Activated CD8-positive, alpha-beta memory T cell treated with anti-CD3 and anti-CD28 coated beads, Interleukin-2, amount 10 ng/mL, durations not matched to agents 7 days and 5 days (primary cell): ENCODE measurements at places on chromosomes 11 and 22.

GRCh38 chr11:18624161-18624560 is 10.0 kb downstream of the SPTY2D1 start:
- no peak for DNase-seq

- DNase-seq: no peak
These were observed 148.0 kb downstream of the CTTN start for GRCh38 chr11:70546191-70546940.

GRCh38 chr11:134670247-134670782 is 258.3 kb upstream of the B3GAT1 start:
- DNase-seq: no peak

DNA sequence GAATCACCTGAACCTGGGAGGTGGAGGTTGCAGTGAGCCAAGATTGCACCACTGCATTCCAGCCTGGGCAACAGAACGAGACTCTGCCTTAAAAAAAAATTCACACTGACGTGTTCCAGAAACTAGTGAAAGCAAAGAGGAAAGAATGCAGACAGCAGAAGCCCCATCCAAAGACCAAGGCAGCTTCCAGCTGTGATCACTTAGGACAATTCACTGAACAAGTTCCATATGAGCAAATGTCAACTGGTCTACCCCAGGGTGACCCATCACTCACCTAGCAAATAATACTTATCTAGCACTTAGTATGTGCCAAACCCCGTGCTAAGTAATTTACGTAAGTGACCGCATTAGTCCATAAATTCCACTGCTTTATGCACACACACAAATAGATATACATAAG is 138.9 kb downstream of the LARGE1 start:
- DNase-seq: no peak

GRCh38 chr11:27420722-27421572 is 51.6 kb downstream of the LGR4 start:
- no peak for DNase-seq

DNA sequence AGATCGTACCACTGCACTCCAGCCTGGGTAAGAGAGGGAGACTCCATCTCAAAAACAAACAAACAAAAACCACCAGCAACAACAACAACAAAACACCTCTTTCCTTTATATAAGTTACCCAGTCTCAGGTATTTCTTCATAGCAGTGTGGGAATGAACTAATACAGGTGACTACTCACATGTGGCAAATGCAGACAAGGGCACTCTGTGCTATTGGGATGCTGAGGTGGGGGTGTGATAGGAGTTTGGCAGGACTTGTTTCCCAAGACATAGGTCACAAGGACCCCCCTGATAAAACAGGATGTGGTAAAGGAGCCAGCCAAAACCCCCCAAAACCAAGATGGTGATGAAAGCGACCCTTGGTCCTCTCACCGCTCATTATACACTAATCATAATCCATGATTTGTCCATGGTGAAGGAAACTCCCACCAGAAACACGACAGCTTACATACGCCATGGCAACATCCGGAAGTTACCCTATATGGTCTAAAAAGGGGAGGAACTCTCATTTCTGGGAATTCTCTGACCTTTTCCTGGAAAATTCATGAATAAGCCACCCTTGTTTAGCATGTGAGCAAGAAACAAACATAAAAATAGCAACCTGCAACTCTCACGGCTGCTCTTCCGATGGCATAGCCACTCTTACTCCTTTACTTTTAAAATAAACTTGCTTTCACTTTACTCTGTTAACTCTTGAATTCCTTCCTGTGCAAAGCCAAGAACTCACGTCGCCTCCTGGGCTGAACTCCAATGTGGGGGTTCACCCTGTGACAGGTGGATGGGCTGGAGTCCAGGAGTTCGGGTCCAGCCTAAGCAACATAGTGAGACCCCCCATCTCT is 18.8 kb upstream of the INCENP start:
- DNase-seq: no peak

DNA sequence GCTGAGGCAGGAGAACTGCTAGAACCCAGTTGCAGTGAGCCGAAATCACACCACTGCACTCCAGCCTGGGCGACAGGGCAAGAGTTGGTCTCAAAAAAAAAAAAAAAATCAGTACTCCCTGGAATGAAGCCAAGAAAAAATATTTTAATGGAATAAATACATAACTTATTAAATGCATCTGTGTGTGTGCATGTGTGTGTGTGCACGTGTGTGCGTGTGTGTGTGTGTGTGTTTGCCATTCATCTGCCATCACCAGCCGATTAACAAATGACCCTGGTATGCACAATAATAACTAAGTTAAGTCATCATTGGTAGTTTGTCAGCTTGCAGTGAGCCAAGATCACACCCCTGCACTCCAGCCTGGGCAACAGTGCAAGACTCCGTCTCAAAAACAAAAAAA is 35.0 kb upstream of the SCGB1A1 start:
- DNase-seq: no peak

DNA sequence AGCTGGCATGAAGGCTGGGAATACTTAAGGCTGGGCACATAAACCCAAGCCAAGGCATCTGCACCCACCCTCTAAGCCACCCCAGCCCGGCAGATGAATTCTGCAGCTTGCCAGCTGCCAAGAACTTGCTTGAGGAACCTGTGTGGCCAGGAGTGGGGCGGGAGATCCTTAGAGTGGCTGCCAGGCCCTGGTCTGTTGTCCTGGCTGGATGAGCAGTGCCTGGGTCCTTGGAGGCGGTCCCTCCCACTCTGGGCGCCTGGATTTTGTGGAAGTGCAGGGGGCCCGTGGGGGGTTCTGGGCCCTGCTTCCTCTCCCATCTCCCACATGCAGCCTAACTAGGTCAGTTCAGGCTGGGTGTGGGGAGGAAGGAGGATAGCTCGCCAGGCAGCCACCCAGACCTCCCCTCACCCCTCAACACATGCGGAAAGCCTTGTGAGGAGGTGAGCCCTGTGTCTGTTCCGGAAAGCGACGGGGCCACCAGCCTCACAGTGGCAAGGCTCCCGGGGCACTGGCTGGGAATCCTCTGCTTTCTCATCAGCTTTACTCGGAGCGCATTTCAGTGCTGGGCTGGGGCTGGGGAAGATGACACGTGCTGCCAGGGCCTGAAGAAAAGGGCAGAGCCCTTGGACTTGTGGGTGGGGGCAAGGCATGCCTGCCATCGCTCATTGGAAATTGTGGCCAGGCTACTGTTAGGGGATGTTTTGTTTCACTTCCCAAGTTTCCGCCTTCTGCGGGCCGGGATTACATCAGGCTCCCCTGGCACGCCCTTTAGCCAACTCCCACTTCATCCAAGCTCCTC is 8.4 kb downstream of the DAGLA start:
- DNase-seq: no peak

GRCh38 chr11:64605656-64606585 is 14.9 kb downstream of the SLC22A12 start:
- no peak for DNase-seq

GRCh38 chr22:30114361-30114760 is 34.1 kb downstream of the HORMAD2 start:
- DNase-seq: no peak

- DNase-seq: no peak
These were observed 33.9 kb downstream of the FLRT1 start for GRCh38 chr11:64069401-64070313.

DNA sequence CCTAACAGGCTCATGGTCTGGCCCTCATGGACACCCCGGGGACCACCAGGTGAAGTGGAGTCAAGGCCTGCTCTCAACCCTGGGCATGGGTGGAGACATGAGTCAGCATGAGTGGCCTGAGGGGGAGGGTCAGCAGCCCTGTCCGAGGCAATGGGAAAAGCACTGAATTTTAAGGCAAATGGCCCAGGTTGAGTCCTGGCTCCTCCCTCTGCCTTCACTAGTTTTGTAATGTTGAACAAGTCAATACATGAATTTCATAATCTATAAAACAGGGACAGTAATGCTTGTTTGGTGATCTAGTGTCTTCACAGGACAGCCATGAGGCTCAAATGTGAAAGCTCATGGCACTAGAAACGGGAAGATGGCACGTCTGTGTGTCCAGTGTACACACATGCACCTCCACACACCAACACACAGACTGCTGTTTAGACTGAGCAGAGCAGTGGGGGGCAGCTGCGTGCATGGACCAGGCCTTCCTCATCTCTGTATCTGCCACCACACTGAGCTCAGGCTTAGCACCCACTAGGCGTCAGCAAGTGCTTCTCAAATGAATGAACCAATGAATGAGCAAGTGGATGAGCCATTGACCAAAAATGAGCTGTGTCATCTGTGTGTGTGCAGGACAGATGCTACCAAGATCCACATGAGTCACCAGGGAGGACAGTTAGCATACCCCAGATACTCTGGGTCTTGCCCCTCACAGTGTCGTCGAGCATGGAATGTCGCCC is 63.4 kb downstream of the NRXN2 start:
- no peak for DNase-seq

- DNase-seq: no peak
These were observed 5.0 kb downstream of the VSTM5 start for GRCh38 chr11:93845181-93846092.

- no peak for DNase-seq
These were observed 84.5 kb upstream of the PLET1 start for GRCh38 chr11:112345166-112345565.

DNA sequence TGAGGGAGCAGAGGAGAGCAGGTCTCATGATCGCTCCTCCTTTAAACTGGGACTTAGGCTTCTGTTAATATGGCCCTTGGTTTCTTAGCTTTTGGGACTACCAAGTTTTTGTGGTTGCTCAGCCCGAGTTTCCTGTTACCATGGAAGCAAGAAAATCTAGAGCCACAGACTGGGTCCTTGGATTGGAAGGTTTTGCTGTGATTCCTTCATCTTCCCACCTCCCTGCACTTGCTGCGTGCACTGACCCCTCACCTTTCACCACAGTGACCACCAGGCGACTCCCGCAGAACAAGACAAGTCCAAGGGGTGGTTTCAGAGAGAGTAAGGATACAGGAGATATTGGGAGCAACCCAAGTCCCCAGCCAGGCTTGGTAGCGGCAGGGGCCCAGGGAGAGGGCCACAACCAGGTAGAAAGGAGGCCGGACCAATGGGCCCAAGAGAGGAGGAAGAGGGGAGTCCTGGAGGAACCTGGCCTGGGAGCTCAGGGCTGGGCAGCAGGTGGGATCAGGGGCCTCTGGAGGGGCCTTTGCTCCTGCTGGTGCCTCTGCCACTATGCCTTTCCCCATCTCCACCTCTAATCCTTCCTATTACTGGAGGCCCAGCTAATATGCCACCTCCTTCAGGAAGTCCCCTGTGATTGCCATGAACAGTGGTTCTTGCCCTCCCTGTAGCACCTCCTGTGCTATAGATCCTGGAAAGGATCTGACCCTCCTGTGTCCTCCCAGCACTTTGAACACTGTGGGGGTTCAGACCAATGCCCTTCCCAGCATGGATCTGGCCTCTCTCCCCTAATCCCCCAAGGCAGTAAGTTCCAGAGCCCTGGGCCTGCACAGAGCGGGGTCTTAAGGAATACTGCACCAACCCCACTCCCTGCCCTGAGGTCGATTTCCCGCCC is 21.2 kb downstream of the CSF2RB start:
- peak; percentile 29 for DNase-seq

DNA sequence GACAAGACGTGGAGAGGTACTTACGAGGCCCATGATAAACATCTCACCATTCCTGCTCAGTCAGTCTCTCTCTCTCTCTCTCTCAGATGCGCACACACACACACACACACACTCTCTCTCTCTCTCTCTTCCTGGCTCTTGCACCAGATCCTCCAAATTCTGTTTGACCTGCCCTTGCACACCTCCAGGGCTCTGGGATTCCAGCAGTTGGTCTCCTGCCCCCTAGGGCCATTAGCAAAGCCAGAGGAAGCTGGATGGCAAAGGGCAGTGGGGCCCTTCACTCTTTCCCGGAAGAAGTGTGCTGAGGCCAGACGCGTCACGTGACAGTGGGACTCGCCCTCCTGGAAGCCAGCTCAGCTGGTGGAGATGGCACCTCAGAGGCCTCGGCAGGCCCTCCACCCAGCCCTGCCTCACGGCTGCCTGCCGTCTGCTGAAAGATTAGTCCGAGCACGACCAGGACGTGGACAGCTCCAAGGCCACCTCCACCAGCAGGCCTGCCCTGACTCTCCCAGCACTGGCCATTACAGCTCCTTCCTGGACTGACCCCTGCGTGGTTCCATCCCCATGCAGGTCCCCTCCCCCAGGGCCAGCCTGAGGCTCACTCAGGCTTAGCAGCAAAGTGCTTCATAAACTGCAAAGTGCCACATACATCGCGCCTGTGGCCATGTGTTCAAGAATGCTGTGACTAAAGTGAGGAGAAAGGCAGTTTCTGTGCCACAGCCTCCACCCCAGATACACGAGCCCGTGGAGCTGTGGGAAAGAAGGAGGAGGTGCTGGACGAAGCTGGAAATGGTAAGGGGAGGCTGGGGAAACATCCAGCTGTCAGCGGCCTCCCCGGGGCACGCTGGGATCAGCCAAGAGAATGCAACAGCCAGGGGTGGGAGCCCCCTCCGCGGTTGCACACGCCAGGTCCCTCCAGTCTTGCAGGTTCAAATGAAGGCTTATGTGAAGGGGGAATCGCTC is 3.7 kb downstream of the PDGFB start:
- DNase-seq: no peak

DNA sequence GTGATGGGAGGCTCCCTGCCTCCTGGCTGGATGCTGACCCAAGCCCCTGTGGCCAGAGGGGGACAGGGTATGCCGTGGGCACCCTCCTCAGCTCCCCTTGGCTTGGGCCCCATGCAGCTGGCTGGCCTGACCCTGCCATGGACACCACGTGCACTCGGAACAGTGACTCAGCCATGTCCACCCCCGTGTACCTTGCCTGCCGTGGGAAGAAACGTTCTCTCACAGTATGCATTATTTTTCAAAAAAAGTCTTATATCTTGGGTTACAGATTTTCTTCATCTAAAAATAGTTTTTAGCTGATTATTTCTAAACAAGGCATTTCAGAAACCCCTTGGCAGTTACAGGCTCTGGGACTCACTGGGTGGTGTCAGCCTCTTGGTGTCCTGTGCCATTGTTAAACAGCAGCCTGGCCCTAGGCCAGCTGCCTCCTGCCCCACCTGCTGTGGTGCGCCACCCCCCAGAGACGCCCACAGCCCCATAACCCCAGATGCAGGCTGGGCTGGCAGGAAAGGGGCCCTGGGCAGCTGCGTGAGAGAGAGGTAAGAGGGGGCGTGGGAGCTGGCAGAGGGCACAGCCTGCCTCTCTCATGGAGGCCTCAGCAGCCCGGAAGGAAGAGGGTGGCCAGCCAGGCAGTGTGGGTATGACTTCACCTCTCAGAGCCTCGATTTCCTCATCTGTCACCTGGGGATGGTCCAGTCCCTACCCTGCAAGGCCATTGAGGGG is 99.8 kb downstream of the MORC2 start:
- no peak for DNase-seq

- DNase-seq: peak; percentile 95
These were observed at the start of the genes EML3 and ROM1 for GRCh38 chr11:62612366-62613290. EML3 (minus strand) TSS chr11:62612775; CDS start chr11:62612457, 318 bp downstream. ROM1 (plus strand) TSS chr11:62613257; CDS start chr11:62613282, 25 bp downstream.

- DNase-seq: no peak
These were observed 5.2 kb downstream of the DDB1 start for GRCh38 chr11:61327669-61328071.

DNA sequence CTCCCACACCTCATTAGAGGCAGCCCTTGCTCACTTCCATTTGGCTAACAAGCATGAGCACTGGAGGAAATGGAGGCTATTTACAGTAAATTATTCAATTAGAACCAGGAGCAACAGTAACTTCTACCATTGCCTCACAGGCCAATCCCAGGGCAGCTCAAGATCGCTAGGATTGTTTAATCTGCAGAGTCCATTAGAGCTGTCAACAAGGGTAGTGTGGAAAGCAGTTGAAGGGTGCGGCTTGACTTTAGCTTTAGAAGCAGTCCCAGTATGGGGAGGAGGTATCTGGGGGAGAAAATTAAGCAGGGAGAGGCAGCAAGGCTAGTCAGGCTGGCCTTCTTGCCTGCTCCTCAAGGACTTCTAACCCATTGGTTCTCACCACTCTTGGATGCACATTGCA is 38.3 kb upstream of the CYP2R1 start:
- no peak for DNase-seq

GRCh38 chr11:108916290-108916689 is 251.4 kb downstream of the DDX10 start:
- DNase-seq: no peak
